ENCODE measurements at places on chromosomes 5 and 9.

DNA sequence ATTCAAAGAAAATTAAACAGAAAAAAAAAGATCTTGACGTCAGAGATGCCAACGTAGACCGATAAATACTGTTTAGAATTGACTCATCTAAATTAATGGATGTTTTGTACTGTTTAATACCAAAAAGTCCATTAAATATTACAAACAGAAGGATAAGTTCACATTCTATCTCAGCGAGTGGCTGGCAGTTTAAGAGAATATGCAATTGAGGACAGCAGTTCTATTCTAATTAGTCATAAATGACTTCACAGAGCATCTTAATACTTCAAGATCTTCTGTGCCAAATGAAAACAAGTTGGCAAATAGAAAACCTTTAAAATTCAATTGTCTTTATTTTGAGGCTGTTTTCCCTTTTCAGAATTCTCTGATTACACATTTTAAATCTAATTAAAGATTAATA lies 326.6 kb upstream of the NREP start:
- no peak for DNase-seq

GRCh38 chr5:171850324-171850947 lies 64.8 kb downstream of the SMIM23 start:
- no peak for DNase-seq

- DNase-seq = no peak
These were observed 40.9 kb upstream of the GLDC start for GRCh38 chr9:6686396-6686795.

DNA sequence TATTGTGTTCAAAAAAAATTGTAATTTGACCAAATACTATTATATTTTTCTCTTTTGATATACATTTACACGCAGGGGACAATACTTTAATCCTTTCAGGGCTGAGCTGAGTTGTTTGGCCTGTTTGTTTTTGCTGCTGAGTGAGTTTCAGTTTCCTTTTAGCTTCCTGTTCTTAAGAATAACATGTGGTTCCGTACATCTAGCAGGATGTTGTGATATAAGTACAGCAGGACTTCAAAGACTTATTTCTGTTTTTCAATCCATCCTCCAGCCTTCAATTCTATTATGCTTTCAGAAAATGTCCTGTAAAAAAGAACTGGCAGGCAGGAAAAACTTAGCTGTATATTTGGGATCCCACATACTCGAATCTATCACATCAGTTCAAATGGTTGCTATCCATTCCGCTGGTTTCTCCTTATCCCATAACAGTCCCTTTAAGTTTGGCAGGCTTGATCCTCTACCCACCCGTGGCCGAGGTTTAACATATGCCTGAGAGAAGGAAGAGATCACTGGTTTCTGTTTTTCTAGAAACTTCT lies 1037.3 kb upstream of the ACO1 start:
- no peak for DNase-seq

- no peak for DNase-seq
These were observed 20.7 kb downstream of the ZNF462 start for GRCh38 chr9:106883626-106884190.

GRCh38 chr9:4297151-4297785 lies 2.6 kb downstream of the GLIS3 start:
- peak; percentile 70 for DNase-seq

- DNase-seq = no peak
These were observed 720.6 kb downstream of the SEMA5A start for GRCh38 chr5:8825139-8825757.

DNA sequence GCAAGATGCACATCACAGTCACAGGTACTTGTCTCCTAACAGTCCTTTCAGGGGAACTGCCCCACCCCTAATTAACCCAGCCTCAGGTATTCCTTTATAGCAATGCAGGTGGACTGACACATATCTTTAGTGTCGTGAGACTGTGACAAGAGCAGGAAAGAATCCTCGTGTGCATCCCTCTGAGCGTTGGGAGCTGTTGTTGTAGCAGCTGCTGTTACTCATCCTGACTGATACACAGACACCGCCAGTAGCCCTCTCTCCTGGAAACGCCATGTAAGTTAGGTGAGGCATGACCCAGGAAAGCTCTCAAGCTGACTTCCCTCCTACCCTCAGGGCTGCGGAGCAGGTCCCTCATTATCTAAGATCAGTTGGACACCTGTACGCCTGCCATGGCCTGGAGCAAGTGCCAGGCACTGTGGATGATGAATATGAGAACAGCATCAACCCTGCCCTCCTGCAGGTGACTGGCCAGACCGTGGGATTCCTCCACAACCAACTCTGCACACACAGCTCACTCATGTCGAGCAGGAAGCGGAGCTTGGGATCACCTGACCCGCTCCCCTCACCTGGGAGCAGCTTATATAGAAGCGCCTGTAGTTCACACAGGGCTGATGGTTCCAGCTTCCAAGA lies 10.2 kb upstream of the LCN15 start:
- DNase-seq = no peak

- DNase-seq = no peak
These were observed 37.5 kb downstream of the NMUR2 start for GRCh38 chr5:152367554-152367953.

- DNase-seq = no peak
These were observed 65.1 kb downstream of the GRIA1 start for GRCh38 chr5:153555420-153556114.

- DNase-seq = no peak
These were observed 286.1 kb upstream of the IRX4 start for GRCh38 chr5:2168601-2169429.

GRCh38 chr5:172497591-172498255 lies 43.4 kb upstream of the SH3PXD2B start:
- no peak for DNase-seq

- no peak for DNase-seq
These were observed 123.5 kb downstream of the APBA1 start for GRCh38 chr9:69548681-69549080.

- DNase-seq = no peak
These were observed 125.0 kb upstream of the PITX1 start for GRCh38 chr5:135158982-135159381.

DNA sequence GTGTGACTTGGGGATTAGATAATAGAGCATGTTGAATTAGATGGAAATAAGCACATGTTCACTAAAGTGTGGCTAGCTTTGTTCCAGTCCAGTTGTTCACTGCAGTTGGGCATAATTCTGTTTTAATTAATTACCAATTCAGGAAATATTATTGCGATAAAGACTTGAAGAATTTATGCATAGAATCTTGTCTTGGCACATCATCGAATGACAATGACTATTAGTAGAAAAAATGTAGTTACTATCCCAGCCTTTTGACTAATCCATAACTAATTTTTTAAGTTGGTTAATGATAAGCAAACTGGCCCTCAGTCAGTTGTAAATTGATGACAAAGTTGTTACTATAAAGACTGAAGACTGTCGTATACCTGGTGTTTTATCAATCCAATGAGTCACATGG lies 10.5 kb downstream of the LNPEP start:
- DNase-seq = no peak
